ENCODE measurements at places on chromosomes 7 and 10.

DNA sequence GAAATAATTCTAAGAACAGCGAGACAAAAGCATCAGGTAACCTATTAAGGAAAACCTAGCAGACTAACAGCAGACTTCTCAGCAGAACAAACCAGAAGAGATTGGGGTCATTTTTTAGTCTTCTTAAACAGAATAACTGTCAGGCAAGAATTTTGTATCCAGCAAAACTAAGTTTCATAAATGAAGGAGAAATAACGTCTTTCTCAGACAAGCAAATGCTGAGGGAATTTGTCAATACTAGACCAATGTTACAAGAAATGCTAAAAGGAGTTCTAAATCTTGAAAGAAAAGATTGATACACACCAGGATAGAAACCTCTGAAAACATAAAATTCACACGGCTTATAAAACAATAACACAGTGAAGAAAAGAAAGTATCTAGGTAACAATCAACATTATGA, 22.6 kb downstream of the BICC1 start:
- DNase-seq, result no peak

DNA sequence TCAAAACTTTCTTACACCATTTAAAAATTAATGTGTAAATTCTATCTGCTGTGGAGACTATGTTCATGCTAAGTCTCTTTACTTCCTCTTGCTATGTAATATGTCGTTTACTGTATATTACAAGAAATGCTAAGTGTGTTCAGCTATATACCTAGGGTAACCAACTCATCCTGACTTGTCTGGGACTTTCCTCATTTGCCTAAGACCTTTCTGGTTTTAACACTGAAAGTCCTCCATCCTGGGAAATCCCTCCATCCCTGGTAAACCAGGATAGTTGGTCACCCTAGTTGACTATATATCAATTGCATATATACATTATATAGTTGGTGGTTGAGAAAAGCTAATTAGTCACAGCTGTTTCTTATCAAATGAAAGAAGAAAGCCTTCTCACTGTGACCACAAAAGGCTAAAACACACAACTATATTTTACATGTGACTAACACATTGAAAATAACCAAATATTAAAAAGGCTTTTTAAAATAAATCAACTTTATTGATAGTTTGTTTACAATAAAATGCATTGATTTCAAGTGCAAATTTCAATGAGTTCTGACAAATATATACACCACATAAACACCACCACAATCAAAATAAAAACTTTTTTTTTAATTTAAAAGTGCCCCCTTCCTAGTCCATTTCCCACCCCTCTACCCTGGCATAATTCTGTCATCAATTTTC, 167.7 kb upstream of the INHBA start:
- DNase-seq, result no peak

DNA sequence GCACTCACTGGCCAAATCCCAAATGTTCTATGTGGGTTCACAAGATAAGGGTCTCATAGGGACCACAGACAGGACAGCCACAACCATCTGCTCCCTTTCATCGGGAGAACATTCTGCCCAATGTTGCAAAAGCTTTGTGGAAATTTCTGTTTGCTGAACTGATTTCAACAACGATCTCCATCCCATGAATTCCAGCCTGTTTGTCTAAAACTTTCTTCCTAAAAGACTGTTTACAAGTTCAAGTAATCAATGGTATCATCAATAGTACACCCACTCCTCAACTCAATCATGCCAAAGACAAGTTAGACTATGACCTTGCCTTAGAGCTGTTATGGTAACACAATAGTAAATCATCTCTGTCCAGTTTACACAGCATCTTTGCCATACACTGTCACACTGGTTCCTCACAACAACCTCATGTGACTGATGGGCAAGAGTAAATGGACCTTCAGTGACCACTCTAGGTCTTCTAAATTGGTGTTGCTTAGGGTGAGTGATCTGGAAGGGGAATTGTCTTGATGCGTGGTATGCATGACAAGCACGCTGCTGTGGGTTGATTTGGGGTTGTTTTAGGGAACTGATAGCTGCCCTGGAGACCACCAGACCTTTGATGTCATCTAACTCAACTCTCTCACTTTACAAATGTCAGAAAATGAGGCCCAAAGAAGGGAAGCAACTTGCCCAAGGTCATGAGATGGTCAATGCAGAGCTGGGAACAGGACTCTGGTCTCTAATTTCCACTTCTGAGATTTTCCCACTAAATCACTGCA, 95.1 kb downstream of the PPP1R3C start:
- DNase-seq, result no peak

- DNase-seq, result no peak
Measured at GRCh38 chr7:51255536-51256208, 60.9 kb downstream of the COBL start.

- peak; percentile 39 for DNase-seq
Measured at GRCh38 chr10:79274279-79275104, 72.8 kb upstream of the PPIF start.

DNA sequence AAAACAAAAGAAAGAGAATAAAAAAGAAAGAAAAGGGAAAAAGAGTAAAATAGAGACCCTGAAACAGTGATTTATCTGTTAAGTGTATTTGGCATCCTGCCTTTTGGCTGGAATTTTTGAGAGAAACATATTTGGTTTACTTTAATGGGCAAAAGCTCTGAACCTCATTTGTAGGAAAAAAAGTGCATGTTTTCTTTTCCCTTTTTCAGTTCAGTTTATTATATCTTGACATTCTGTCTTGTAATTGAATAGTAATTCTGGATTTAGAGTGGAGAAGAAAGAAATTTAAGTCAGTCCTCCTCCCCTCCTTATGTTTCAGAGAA, 69.5 kb downstream of the ARID5B start:
- no peak for DNase-seq

GRCh38 chr7:39560997-39561396, 5.2 kb upstream of the YAE1 start:
- DNase-seq, result no peak

DNA sequence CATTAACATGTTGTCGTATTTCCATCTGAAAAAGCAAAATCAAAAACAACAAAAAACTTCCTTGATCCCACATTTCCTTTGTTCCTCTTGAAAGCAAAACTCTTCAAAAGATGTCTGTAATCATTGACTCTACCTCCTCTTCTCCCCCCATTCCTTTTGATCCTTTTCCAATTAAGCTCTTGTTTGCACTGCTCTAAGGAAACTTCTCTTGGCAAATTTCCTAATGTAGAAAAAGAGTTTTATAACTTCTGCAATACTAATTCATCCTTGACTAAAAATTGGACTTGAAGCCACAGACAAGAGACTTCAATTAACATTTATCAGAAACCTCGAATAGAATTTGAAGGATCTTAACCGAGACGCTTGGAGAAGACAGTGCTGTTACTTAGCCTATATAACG, 317.1 kb upstream of the SEMA3C start:
- no peak for DNase-seq

DNA sequence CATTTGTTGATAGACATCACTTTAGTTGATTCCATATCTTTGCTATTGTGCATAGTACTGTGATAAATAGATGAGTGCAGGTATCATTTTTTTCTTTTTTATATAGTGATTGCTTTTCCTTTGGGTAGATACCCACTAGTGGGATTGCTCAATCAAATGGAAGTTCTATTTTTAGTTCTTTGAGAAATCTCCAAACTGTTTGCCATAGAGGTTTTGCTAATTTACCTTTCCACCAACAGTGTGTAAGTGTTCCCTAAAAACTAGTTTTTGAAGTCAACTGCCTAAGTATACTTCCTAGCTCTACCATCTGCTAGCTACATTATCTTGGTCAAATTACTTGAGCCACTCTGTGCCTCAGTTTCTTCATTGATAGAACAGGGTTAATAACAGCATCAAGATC, 31.5 kb upstream of the RSBN1L start:
- DNase-seq, result no peak

DNA sequence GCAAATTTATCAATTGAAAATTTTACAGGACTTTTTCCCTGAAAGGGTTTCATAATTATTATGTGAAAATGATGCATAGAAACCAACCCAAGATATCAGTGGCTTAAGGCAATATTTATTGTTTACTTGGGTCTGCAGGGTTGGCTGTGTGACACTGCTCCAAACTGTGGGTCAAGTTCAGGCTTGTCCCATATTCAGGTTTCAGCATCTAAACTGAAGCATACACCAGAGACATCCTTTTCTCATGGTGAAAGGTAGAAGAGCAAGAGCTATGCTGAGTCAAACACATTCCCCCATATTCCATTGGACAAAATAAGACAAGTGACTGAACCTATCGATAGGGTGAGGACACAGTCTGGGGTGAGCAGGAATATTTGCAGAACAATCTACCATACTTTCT, 110.9 kb downstream of the MAPK8 start:
- no peak for DNase-seq

DNA sequence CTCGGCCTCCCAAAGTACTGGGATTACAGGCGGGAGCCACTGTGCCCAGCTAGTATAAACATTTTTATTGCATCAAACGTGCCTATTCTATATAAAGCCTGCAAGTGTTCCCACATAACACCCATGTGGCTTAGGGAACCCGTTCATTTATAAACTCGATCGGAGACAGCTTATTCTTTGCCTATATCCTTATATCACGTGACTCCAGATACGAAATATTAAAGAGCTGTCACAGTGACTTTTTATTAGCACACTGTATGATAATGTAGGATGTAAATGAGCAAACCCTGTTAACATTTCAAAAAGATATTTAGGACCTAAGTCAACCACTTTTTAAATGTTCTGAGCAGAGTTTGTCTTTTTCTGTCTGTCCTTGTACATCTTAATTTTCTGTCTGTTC, 642.9 kb upstream of the ADARB2 start:
- no peak for DNase-seq

DNA sequence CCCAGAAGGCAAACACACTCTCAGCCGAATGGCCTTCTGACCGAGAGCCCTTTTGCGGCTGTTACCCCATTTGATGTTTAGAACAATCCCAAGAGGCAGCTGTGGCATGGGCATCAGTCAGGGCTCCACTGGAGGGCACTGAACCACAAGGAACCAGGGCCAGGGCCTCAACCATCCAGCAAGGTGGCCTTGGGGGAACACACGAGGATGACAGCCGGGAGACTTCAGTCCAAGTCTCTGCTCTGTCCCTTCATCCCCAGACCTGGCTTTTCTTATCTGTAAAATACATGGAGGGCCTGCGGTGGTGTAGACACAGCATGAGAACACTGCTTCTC, 63.6 kb upstream of the INSIG1 start:
- no peak for DNase-seq

All from kidney (tissue), 22 donors.